Left lobe of liver (tissue), 2 donors: ENCODE measurements at places on chromosomes 6 and 20.

DNA sequence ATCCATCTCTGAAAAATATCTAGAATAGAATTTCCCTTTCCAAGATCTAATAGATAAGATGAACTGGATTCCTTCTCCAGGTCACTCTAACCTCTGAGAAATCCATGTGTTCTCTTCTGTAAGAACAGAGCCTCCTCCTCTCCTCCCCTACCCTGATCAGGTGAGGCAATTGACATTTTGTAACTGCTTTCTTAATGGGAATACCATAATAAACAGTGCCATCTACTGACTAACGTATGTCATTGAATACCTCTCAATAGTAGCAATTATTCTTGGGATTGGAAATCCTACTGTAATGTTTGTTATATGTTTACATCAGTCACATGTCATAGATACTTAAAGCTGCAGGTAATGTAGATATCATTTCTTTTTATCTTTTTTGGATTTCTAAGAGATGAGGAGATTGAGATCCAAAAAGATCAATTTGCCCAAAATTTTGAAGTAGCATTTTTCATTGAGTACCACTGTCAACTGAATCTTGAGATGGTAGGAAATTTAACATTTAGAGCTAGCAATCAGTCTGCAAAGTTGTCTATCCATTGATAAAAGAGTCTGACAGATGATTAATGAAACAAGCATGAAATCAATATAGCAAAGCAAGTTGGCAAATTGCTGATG, 365.8 kb upstream of the HSF2 start:
- DNase-seq = no peak

DNA sequence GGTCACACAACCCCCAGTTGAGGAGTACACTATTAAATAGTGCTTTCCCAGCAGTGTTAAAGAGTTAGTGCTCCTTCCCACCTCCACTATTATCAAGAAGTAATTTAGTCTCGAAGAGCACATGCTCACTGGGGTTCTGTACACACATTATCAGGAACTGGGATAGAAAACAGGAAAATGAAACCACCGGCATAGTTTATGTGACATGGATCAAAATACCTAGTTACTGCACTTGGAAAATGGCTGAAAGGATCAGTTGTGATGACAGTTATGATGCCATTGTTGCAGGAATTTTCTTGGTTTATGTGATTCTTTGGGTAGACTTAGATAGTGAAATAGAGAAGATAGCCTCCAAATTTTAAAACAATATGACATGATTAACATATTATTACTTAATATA, 152.9 kb downstream of the AKAP7 start:
- DNase-seq = no peak

DNA sequence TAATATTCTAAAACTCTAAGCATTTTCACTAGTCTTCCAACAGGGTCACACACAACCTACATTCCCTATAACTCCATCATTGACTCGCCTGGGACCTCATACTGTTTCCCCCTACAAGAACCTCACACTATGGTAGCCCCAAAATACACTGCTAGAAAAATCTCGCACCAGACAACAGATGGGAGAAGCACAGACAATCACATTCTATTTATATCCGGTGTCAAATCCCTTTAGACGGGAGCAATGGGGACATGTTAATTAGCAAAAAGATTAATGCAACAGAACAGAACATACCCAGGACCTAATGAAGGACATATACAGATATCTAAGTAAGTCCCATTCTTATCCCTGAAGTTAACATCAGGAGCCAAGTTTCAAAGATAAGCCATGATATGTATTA, 33.6 kb downstream of the TMX4 start:
- no peak for DNase-seq

DNA sequence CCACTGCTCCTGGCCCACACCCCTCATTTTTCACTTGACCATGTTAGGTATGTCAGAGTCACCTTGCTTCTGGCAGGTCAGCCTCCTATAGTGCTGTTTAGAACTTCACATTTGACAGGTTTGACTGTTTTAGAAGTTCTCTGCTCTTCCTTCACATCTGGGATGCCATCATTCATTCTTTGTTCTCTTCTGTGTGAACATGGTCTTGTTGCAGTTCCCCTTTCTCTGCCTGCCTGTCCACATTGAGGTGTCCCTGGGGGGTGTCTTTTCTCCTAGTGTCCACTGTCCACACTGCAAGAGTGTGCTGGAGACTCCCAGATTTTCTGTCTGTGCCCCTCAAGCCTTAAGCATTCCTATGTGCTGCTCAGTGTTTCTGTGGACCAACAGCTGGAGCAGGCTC, 89.5 kb downstream of the JARID2 start:
- no peak for DNase-seq

DNA sequence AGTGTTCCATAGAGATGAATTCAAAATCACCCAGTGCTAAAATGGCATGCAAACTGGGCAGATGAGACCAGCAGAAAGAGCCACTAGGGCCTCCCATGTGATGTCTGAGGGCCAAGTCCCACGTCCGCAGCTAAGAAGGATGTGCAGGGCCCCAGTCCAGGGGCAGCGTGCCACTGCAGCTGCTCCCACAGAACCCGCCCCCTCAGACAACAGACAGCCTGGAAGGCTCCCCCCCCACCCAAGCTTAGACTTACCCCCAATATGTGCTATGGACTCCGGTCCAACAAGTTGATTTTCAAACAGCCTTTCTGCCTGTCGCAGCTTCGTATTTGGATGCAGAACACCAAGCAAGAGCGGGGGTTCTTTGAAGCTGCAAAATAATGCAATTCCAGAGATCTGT, 14.0 kb downstream of the APMAP start:
- peak; percentile 51 for DNase-seq

- DNase-seq = no peak
Observed at GRCh38 chr6:125670568-125670967, 78.9 kb upstream of the HEY2 start.

GRCh38 chr6:3415082-3415453, 41.8 kb downstream of the SLC22A23 start:
- DNase-seq = no peak
